Osteoblast (primary cell): ENCODE measurements at places on chromosomes 12 and 14.

- no peak for DNase-seq
These were observed 77.6 kb upstream of the PARP11 start for GRCh38 chr12:3950714-3951320.

DNA sequence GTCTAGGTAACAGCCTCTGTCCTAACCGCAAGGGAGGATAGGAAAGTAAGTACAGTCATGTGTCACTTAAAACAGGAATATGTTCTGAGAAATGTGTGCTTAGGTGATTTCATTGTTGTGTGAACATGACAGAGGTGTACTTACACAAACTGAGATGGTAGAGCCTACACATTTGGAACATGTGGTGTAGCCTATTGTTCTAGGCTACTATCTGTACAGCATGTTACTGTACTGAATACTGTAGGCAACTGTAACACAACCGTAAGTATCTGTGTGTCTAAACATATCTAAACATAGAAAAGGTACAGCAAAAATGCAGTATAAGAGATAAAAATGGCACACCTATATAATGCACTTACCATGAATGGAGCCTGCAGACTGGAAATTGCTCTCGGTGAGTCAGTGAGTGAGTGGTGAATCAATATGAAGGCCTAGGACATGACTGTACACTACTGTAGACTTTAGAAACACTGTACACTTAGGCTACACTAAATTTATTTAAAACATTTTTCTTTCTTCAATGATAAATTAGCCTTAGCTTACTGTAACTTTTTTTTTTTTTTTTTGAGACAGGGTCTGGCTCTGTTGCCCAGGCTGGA lies 13.2 kb upstream of the MDM2 start:
- DNase-seq, result no peak

DNA sequence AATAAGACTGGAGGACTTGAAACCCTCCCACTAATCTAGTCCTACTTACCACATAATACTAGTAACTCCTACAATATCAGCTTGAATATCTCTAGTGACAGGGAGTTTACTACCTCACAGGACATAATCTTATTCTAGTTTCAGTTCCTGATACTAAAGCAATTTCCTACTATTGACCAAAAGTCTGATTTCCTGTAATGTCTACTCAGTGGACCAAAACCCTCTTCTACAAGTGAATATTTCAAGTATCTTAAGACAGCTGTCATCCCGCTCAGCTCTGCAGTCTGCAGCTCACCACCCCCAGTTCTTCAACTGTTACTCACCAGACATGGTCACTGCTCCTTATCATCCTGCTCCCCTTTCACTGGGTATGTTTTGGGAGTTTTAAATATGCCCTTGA lies 70.8 kb upstream of the TMCC3 start:
- DNase-seq, result peak; percentile 37

DNA sequence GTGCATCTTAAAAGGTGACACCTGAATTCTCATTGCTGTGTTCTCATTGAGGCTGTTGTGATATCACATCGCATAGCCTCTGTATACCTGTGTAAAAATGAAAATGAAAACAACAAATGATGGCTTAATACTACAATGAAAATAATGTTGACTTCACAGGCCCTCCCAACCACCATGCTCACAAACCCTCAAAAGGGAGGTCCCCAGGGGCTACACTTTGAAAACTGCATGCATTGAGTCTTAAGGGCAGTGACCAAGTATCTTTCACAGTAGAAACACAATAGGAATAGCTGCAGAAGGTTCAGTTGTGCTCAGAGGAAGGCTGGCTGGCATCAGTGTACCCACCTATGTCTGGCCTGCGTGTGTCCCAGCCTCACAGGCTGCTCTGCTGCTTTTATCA lies 27.6 kb upstream of the KCNK13 start:
- no peak for DNase-seq

- no peak for DNase-seq
These were observed 52.2 kb downstream of the ATP2A2 start for GRCh38 chr12:110333201-110333600.
